ENCODE measurements at places on chromosomes 7 and 10. TPM values are rescaled to one million over a fixed set of nuclear protein-coding genes. Genes with fewer than 3 reads are reported as not detected.

HOXA1 gene
- 5.3 TPM for total RNA-seq

PAPSS2 gene
- 149 TPM for total RNA-seq

PSD gene
- 1.6 TPM for total RNA-seq

FAM107B gene
- total RNA-seq: 89.1 TPM

SEMA4G gene
- 175 TPM for total RNA-seq

FLNC gene
- 4.2 TPM for total RNA-seq

SPDYE16 gene
- total RNA-seq: not detected

DNA sequence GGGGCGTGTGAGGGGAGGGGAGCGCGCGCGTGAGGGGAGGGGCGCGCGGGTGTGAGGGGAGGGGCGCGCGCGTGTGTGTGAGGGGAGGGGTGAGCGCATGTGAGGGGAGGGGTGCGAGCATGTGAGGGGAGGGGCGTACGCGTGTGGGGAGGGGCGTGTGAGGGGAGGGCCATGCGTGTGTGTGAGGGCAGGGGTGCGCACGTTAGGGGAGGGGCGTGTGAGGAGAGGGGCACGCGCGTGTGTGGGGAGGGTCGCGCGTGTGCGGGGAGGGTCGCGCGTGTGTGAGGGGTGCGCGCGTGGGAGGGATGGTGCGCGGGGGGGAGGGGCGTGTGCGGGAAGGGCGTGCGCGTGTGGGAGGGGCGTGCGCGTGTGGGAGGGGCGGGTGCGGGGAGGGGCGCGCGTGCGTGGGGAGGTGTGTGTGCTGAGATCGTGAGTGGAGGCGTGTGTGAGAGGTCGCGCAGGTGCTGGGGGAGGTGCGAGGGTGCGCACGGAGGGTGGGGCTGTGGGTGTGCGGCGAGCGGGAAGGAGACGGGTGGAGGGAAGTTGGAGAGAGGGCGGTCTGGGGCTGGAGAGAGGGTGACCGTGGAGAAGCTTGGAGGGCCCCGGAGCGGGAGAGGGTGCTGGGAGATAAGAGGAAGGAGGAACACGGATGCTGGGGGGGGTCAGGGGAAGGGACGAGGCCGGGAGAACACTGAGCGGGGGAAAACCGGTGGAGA is 19.7 kb downstream of the MXI1 start:
- peaks cover 29% of the 10 kb centered on the region for H3K36me3 ChIP-seq
- H3K27ac ChIP-seq: peak overlapping the region; percentile 98
- peak; percentile 79 for DNase-seq

GRCh38 chr7:92633211-92633906 is 43.2 kb upstream of the FAM133B start:
- H3K4me1 ChIP-seq: no peaks in the 10 kb centered on the region
- no peaks in the 10 kb centered on the region for H3K36me3 ChIP-seq
- H3K27me3 ChIP-seq: no peaks in the 10 kb centered on the region

DNA sequence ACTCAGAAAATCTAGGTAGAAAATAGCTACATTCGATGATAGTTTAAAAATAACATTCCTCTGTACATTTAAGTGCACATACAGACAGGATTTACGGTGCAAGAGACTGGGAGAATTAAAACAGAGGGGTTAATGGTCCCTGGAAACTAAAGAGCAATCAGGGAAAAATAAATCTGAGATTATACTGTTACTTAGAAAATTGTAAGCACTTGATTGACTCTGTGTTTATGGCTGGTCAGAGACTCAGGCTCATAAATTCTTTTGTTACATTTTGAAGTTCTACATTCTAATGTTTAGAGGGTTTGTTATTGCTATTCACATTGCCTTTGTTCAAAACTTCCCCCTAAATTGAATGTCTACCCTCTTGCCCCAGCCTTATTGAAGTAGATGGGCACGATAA is 54.4 kb downstream of the CDCA7L start:
- no peak overlapping the region for H3K27ac ChIP-seq
- H3K4me3 ChIP-seq: no peak overlapping the region
- DNase-seq: no peak
- H3K27me3 ChIP-seq: no peaks in the 10 kb centered on the region

DNA sequence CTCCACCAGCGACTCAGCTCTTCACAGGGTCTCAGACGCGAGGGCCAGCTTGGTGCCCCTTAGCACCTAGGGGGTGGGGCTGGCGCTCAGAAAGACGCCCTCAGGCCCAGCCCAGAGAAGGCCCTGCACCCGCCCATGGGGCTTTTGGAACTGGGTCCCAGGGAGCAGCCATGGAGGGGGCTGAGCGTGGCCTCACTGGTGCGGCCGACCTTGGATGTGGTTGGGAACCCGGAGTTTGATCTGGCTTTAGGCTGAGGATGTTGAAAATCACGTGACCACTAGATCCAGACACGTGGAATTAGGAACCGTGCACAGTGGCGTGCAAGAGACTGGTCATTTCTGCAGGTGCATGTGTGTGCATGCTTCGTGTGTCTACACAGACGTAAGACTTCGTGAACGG is 185.4 kb downstream of the DNAJB6 start:
- no peak overlapping the region for H3K4me3 ChIP-seq
- no peaks in the 10 kb centered on the region for H3K36me3 ChIP-seq
- DNase-seq: no peak
- H3K27me3 ChIP-seq: no peaks in the 10 kb centered on the region

Measured in Peyer's patch (tissue), 4 donors.